ENCODE measurements at places on chromosomes 3 and 15.
A peak's percentile ranks its signal among the peaks of the same experiment; 100 is the strongest.

DNA sequence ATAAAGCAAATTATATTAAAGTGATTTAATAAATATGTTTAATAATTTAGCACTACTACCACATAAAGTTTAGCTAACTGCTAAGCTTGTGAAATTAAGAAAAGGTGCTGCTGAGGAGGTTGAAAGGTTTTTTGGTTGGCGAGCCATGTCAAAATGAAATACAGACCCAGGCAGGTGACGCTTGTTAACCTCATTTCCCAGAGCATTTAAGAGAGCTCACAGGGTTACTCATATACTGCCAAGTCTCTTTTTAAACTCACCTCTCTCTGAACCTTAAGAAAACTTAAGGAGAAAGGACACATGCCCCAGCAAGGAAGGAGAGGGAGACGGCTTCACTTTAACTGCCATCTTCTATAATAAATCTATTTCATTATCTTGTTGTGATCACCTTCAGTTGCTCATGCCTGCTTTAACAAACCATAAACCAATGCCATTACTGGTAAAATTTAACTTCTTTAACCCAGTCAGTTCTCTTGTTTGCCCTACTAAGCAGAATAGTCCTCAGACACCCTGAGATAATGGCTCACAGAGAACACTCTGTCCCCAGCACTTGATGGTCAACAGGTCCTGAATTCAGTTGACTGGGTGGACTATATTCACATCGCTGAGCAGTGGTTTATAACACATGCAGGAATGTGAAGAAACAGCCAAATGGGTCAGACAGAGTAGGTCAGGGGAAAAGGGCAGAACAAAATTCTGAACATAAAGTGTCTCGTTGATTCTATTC, 540.1 kb downstream of the UNC13C start:
- no peak for DNase-seq

GRCh38 chr3:127043731-127044510, 61.0 kb downstream of the PLXNA1 start:
- no peak for DNase-seq

DNA sequence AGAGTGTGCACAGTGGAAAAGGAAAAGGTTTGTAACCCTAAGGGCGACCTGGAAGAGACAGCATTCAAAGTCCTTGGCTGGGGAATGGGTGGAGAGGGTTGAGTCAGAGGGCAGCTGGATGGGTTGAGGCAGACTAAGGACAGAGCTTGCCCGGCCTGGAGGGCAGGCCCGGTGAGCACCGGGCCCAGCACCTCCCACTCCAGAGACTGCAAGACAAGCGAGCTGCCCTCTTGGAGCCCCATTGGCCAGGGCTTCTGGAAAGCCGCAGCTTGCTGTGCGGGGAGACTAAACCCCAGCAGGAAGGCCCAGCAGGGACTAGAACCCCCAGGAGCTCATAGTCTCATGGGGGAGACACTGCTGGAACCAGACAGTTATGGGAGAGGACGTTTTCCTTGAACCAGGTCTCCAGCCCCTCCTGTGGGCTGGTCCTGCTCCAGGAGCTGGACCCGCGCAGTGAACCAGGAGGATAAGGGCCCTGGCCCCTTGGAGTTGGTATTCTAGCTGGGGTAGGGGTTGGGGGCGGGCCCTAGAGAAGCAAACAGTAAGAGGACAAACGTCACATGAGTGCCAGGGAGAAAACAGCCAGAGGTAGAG, 59.1 kb downstream of the RGMA start:
- DNase-seq = peak; percentile 42

DNA sequence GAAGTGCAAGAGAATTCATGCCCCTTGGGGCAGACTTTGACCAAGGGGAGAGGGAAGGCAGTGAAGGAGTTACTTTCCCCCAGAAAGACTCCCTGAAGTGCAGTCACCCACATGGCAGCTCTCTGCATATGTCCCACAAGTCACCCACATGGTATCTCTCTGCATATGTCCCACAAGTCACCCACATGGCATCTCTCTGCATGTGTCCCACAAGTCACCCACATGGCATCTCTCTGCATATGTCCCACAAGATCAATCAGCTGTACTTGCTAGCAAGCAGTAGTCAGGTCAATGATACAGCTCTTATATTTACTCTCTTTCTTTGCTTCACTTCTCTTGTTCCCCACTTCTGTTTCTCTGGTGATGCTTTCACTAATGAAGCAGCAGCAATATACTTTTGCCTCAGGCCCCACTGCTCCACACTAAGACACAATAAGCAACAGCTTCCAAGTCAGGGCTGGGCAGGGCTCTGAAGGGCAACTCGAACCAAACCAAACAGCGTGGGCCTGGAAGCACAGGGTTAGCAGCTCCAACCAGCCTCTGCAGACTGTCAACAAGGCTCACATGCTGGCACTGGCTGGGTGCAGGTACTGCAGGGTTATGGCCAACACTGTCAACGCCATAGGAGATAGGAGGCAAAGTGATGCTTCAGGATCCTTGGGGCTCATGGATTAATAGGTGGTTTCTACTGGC, 46.7 kb downstream of the THBS1 start:
- DNase-seq = no peak

DNA sequence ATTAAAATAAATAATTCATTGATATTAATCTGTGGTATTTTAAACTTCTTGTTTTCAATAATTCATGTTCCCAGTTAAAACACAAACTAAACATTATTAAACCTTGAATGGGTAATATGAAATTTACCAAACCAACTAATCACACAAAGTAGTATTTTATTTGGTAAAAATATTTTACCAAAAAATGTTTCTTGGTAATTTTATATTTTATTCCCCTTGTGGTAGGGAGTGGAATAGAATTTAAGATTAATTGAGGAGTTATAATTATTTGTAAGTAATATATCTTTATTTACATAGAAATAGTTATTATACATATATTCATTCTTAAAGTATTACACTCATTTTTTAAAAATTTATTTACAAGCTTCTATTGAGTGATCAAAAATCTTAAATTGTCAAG, 1350.9 kb downstream of the OTOL1 start:
- no peak for DNase-seq

- DNase-seq = no peak
Measured at GRCh38 chr3:161332792-161333191, 38.5 kb downstream of the SPTSSB start.

DNA sequence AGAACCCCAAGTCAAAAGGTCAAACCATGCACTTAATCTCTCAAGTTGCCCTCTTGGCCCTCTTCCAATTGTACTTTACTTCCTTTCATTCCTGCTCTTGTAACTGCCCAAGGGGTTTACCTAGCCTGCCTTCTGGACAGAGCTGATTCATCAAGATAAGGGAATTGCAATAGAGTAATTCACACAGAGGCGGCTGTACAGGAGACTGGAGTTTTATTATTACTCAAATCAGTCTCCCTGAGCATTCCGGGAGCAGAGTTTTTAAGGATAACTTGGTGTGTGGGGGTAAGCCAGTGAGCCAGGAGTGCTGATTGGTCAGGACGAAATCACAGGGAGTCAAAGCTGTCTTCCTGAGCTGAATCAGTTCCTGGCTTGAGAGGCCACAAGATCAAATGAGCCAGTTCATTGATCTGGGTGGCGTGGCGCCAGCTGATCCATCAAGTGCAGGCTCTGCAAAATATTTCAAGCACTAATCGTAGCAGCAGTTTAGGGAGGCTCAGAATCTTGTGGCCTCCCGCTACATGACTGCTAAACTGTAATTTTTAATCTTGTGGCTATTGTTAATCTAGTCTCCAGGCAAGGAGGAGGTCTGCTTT, 590.0 kb downstream of the EPHA3 start:
- peak; percentile 34 for DNase-seq

GRCh38 chr3:121531269-121531668, 14.5 kb downstream of the POLQ start:
- no peak for DNase-seq

DNA sequence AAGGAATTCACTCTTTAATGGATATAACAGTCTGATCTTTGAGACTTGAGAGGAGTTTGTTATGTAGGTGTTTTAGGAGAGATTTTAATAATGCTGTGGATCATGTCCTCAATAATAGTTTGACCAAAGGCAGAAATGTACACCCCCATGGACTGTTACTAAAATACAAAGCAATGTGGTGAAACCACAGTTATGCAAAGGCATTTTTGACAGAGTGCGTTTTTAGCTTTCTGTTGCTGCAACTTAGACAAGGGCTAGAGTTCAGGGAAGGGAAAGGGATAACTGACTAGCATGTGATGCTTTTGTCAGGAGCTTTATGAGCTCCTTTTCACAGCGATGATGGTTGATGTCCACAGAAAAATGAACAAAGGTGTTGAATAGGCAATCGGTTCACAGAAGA, 3.6 kb upstream of the STARD5 start:
- peak; percentile 98 for DNase-seq

- DNase-seq = no peak
Measured at GRCh38 chr3:5542472-5542871, 355.0 kb downstream of the EDEM1 start.

GRCh38 chr3:123089611-123090331, 22.9 kb downstream of the PDIA5 start:
- no peak for DNase-seq

GRCh38 chr3:125142940-125143339, 69.6 kb downstream of the SLC12A8 start:
- no peak for DNase-seq

DNA sequence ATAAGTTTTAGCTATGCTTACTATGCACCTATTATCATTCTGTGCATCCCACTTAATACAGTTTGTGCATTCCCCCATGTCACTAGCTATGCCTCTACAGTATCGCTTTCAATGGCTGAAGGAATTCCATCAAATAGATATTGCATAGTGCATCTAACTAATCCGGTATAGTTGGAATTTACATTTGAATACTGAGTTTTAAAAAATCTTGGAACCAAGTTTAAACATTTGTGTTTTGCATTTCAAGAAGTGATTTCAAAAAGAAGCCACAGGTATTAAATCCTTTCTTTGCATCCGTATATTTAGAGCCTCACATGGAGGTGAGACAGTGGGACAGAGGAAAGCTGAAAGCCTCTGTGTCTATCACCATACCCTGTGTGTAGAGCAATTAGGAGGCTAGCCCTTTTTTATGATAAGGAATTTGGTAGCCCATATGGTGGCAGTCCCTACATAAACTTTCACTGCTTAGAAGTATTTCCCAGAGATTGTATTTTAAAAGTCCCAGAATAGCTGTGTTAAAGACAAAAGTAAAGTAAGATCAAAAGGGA, 960.2 kb upstream of the CFAP20DC start:
- no peak for DNase-seq

DNA sequence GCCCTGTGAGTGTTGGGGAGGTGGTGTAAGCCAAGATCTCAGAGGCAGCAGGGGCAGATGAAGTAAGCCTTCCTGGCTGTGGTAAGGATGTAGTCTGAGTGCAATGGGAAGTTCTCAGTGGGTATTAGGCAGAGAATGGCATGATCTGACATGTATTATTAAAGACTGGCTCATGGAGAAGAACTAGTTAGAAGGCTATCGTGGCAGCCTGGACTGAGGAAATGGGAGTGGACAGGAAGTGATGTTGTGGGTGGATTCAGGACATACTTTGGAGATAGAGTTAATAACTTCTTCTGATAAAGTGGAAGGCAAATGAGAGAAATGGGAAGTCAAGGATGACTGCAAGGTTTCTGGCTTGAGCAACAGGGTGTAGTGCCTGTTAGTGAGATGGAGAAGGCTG, 250.9 kb upstream of the CFAP20DC start:
- peak; percentile 17 for DNase-seq

- DNase-seq = no peak
Measured at GRCh38 chr3:114446600-114446999, 152.8 kb downstream of the TIGIT start.

DNA sequence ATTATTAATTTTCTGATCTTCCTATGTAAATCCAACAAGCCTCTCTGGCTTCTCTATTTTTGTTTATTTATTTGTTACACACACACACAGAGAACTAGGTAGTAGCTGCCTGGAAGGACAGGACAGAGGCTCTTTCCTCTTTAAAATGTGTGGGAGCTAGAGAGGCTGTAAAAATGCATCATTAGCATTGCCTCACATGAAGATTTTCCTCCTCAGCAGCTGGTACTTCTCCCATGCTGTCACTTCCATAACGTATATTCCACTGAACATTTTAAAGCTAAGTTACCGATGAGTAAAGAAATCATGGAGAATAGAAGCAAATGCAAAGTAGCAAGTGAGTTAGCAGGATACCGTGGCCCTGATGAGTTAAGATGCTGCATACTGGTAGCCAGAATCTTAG, 63.9 kb downstream of the IMPG2 start:
- DNase-seq = no peak

- no peak for DNase-seq
Measured at GRCh38 chr3:126025862-126026261, 56.9 kb downstream of the ROPN1B start.

GRCh38 chr3:61875046-61875844, 313.9 kb downstream of the PTPRG start:
- DNase-seq = peak; percentile 90

GRCh38 chr15:41937568-41937923, 34.8 kb downstream of the EHD4 start:
- DNase-seq = no peak

GRCh38 chr3:64164349-64164748, 60.9 kb downstream of the PRICKLE2 start:
- DNase-seq = peak; percentile 18

DNA sequence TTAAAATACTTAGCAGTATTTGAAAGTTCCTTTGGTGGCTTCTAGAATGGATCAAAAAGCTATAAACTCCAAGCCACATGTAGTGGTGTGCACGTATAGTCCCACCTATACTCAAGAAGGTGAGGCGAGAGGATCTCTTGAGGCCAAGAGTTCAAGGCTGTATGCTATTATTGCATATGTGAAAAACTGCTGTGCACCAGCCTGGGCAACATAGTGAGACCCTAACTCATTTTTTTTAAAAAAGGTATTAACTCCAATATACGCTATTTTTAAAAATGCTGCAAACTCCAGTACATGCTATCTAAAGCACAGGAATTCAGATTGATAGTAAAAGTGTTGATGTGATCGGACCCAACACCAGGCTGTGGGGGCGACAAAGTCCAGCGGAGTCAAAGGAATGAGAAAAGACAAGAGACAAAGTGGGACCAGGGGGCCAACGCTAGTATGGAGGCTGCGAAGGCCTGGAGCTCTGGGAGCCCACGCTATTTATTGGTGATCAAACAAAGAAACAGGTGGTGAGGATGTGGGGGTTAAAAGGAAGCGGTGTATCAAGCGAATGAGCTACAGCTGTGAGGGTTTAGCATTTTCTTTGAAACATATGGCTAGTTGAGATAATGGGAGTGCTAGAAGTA, 66.6 kb downstream of the ARIH1 start:
- no peak for DNase-seq

DNA sequence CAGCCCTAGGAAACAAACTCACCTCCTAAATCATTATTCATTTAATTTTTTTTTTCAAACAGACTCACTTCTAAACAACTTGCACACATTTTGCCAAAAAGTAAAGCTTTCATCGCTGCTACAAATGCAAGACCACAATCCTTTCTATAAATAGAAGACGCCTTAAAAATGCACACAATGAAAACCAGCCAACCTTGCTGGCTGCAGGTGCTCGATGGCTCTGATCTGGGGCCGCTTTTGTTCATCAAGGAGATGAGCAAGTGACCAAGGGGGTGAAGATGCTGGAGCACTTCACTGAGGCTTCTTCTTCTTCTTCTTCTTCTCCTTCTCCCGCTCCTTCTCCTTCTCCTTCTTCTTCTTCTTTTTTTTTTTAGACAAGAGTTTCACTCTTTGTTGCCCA, 12.7 kb upstream of the SLC6A6 start:
- DNase-seq = no peak

Data from choroid plexus epithelial cell (primary cell).